Stimulated activated CD8-positive, alpha-beta memory T cell treated with anti-CD3 and anti-CD28 coated beads, Interleukin-2, amount 100 ng/mL, for 1 hour (primary cell): ENCODE measurements at places on chromosomes 5 and 9.
A peak's percentile ranks its signal among the peaks of the same experiment; 100 is the strongest.

DNA sequence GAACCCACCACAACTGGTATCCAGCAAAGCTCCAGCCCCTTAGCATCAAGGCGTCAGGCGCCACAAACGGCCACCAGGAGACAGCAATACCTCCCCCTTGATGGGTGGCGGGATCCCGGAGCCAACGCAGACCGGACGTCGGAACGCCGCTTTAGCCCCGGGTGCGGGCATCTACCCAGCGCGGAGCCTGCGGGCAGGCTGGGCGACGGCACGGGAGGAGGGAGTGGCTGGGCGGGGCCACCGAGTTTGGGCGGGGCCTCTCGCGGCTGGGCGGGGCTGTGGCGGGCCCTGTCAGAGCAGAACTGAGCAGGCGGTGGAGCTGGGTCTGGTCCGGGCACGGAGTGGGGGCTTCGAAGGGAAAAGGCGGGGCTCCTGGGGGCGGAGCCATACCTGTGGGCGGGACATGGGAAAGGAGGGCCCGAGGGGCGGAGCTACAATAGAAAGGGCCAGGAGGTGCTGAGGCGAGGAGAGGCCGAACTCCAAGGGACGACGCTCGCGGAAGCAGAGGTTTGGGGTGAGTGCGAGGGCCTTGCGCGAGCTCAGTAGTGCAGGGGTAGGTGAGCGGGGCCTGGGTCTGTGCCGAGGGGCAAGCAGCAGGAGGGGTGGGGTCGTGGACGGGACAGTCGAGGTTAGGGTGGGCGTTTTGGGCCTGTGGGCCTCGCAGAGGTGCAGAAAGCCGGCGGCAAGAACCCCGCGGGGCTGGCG is 40.2 kb upstream of the GARNL3 start:
- peak; percentile 64 for DNase-seq

DNA sequence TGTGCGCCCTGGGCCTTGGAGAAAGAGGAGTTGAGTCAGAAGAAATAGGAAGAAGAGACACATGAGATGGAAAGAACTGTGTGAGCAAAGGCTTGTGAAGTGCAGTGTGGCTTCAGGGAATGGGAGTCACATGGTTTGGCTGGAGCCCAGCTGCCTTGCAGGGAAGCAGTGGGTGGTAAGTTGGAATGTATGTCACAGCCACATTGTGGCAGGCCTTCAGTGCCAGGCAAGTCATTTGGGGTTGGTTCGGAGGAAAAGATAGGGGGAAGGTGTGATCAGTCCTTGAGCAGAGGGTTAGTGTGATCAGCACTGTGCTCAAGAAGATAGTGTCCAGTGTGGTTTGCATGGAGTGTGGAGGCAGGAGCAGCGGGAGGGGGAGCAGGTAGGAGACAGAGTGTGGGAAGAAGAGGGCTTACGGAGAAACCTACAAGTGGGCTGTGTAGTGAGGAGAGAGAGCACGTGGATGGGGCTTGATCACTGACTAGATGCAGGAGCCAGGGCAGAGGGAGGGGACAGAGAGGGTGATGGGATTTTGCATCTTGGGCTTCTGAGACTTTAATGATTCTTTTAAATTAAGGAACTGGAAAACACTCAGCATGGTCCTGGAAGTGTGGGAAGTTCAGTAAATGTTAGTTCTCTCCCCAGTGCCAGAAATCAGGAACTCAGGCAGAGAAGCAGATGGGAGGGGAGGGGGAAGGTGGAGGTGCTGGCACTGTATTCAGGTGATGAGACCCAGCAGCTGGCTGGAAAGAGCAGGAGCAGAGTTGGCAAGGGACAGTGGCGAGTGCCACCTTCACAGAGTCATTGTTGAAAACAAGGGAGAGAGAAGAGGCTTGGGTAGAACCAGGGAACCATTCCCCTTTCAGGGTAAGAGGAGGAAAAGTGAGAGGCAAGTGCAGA is 46.6 kb downstream of the ARHGAP26 start:
- DNase-seq: no peak

DNA sequence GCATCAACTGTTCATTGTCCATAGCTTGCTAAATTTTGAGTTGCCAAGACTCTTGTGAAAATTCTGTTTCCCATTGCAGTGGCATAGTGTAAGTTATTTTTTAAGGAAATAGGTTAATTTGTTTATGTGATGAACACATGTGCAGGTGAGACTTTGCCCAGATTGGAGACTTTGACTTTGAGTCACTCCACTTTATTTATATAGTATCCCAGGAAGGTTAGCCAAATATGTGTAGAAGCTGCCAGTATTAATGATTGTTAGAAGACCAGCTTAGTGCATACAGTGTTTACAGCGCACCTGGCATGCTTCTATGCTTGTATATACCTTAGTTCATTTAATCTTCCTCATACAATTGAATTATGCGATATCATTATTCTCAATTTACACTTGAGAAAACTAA is 51.0 kb downstream of the MTAP start:
- no peak for DNase-seq

DNA sequence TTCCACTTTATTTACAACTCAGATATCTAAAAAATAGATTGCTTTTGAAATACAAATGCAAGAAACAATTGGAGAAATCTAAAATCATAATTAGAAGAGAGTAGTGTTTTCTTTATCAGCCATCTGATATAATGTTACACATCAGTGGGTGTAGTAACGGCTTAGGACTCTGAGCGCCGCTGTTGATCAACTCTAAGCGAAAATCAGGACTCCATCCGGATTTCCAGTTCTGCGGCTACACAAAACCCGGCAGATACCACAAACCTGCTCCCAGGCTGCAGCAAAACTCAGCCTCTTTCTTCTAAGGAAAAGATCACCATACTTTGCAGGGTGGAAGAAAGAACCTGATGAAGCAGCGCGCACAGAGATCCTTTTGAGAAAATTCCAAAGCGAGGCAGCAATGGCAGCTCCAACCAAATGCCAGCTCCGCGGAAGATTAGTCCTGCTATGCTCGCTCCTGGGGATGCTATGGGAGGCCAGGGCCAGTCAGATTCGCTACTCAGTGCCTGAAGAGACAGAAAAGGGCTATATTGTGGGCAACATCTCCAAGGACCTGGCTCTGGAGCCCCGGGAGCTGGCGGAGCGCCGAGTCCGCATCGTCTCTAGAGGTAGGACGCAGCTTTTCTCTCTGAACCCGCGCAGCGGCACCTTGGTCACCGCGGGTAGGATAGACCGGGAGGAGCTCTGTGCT is at the start of gene PCDHGA9:
PCDHGA9 (plus strand) TSS at position 226 of the 691 bp plus-strand sequence; CDS start at position 401, 175 bp downstream.
- no peak for DNase-seq

DNA sequence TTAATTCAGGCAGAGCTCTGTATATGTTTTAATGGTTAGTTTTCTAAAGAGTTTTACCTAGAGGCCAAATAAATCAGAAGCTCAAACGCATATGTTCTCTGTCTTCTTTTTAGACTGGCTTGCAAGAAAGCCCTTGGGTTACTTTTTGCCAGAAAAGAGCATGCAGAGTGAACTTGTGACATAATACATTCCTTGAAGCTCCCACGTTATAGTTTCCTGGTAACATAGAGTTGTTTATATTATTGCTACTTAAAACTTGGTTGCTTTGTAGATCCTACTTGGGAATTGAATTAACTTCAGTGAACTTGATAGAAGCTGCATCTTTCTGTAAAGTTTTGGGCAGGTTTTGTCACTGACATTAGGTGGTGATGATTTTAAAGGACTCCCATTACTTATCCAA is 102.9 kb downstream of the C9orf152 start:
- no peak for DNase-seq

DNA sequence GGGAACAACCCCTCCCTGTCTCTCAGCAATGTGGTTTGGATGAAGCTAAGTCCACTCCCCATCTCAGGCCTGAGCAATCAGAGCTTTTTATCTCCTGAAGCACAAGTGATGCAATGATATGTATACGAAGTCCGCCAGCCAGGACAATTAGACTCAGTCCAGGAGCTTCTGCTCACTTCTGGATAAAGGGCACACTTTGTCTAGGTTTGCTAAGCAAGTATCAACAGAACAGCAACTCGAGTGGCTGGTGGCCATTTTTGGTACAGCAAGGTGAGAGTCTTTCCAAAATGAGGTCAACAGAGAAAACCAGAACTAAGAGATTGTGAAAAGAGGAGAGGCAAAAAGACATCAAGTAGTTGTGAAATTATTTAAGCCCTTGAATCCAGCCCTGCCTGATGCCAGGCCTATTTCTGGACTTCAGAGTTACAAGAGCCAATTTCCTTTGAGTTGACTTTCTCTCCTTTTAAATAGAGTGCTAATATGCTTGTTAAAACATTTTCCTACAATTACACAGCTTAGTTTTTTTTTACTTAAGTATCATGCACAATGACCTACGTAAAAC is 8.2 kb downstream of the NDUFA8 start:
- no peak for DNase-seq

DNA sequence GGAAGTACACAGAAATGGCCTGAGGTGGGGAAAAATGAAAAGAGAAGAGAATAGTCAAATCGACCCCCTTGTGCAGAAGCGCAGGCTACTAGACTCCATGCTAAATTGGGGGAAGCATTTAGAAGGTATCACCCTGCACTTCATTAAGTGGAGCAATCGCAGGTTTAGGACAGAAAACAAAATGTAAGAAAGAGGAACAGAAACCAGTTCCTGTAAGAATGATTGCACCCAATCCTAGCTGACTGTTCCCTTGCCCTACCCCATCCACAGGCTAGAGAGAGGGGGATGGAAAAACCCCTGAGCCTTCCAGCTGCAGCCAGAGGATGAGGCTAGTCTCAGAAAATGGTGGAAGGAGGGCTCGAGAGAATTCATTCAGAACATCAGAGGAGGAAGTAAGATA is 23.9 kb upstream of the PPP1R2B start:
- no peak for DNase-seq

DNA sequence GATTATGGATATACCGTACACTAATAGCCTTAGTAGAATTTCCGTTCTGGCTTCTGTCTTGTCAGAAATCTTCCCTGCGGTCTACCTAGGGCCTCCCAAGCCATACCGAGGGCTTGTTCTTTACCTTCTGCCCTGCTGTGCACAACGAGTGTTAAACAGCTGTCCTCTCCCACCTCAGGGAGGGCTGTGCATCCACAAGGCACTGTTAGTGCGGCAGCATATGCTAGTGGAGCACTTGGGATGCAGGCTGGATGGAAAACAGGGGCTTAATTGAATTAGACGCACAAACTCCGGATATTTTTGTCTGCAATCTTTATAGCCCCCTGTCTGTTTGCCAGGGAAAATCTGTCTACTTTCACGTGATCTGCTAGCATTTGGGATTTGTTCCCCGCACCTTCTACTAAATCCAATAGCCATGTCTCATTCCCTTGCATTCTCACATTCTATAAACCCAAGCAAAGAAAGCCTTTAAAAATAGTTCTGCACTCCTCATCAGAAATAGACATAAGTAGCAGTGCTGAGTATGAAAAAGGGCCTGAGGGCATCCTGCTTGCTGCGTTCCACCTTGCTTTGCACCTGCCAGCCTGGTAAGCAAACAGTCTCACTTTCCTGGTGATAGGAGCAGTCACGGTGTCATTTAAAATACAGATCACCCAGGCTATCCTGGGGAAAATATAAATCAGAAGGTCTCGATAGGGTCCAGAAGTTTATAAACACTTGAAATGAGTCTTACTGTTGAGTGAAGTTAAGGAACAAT is 382.6 kb downstream of the RASEF start:
- no peak for DNase-seq

GRCh38 chr9:93673021-93673838 is 96.8 kb downstream of the PHF2 start:
- DNase-seq: no peak

DNA sequence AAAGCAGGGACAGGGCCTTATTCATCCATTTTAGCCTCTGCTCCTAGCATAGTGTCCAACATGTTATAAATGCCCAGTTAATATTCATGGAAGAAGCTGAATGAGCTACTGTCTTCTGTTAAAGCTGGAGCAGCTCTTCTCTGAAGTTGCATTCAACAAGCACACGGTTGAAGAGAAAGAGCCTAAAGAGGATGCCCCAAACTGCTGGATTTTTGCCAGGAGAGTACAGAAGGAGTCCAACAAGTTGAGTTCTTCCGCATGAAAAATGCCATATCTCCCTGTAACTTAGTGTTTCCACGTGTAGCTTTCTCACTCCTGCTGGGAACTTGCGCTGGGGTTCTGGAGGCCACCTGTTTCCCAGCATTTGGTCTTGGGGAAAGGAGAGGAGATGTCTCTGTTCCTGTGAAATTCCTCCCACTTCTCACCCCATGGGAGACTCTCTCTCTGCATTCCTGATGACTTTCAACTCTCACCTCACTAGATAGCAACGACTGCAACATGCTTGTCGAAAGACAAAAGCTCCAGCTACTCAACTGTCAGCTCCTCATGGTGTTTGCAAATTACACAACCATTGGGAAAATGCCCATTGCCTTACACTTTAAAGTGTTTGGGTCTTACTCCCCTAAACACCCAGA is 122.8 kb downstream of the KIF4B start:
- no peak for DNase-seq

DNA sequence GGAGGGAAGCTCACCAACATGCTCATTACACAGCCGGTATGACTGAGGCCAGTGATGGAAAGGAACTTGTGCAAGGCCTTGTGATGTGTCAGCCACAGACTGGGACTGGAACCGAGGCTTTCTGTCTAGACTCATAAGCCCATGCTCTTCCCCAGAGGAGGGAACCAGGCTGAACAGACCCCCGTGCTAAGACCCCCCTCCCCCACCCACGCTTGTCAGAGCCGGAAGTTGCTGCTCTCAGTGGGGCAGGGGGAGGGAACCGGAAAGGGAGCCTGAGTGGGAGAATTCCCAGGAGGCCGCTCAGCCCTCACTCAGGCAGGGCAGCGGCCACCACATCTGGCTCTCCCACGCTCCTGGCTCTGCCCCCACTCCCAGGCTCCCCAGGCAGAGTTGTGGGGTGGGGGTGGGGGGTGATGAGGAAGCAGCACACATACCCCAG is 4.1 kb upstream of the PDGFRB start:
- no peak for DNase-seq

DNA sequence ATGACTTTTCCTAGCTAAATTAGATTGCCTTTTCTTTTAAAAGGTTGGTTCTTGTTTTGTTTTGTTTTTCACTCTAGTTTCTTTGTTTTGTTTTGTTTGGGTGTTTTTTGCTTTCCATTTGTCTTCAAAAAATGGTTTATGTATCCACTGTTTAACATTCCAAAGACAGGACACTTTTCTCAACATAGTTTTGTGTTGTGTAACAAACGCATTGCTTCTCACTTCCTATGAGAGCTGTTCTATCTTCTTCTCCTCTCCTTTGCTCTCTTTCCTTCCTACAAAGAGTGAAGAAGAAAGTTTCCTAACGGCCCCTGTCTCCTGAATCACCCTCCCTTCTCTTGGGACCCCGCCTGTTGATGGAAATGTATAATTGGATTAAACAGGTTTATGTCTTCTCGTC is 539.7 kb downstream of the ACTL7B start:
- DNase-seq: no peak

GRCh38 chr5:146254223-146254622 is 50.8 kb downstream of the RBM27 start:
- no peak for DNase-seq

GRCh38 chr9:34227445-34227844 is 48.6 kb downstream of the UBAP1 start:
- DNase-seq: no peak

DNA sequence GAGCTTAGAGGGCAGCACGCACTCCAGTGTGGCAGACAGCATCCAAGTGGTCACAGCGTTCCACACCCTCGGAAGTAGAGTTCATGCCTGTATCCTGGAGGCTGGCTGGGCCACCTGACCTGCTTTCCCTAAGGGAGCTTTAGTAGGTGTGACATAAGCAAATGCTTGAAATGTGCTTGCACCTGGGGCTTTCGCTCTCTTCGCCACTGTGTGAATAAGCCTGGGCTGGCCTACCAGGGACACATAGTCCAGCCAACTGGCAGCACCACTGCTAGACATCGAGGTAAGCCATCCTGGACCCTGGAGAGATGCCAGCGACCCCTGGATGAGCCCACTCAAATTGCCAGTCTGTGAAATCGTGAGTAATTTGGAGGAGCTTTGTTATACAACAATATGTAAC is 24.9 kb upstream of the IRX4 start:
- DNase-seq: no peak
